ENCODE measurements at places on chromosomes 11 and 22.

GRCh38 chr11:64849598-64850356, 5.3 kb upstream of the CDC42BPG start:
- H3K4me3 ChIP-seq, result no peak overlapping the region
- H3K27me3 ChIP-seq, result no peaks in the 10 kb centered on the region
- H3K27ac ChIP-seq, result peak overlapping the region; percentile 51
- H3K4me1 ChIP-seq, result peaks cover 82% of the 10 kb centered on the region
- peaks cover 30% of the 10 kb centered on the region for H3K36me3 ChIP-seq

- H3K36me3 ChIP-seq, result no peaks in the 10 kb centered on the region
- no peaks in the 10 kb centered on the region for H3K4me1 ChIP-seq
- no peak overlapping the region for H3K4me3 ChIP-seq
Measured at GRCh38 chr11:115745610-115746512, 241.6 kb upstream of the CADM1 start.

- no peak for DNase-seq
- no peaks in the 10 kb centered on the region for H3K27me3 ChIP-seq
- H3K4me3 ChIP-seq, result no peak overlapping the region
- no peak overlapping the region for H3K27ac ChIP-seq
Measured at GRCh38 chr11:11882539-11882938, 40.8 kb downstream of the USP47 start.

- peak overlapping the region; percentile 72 for H3K4me3 ChIP-seq
- peaks cover 82% of the 10 kb centered on the region for H3K4me1 ChIP-seq
- peaks cover 22% of the 10 kb centered on the region for H3K36me3 ChIP-seq
- no peak for DNase-seq
- H3K27me3 ChIP-seq, result no peaks in the 10 kb centered on the region
- peak overlapping the region; percentile 97 for H3K27ac ChIP-seq
Measured at GRCh38 chr22:37634417-37634924, 5.0 kb upstream of the SH3BP1 start.

- H3K36me3 ChIP-seq, result no peaks in the 10 kb centered on the region
- H3K27me3 ChIP-seq, result peaks cover 38% of the 10 kb centered on the region
- no peak for DNase-seq
Measured at GRCh38 chr11:20612416-20612815, 13.0 kb downstream of the SLC6A5 start.

GRCh38 chr11:110919241-110919922, 207.1 kb upstream of the ARHGAP20 start:
- DNase-seq, result no peak
- H3K27me3 ChIP-seq, result no peaks in the 10 kb centered on the region
- H3K27ac ChIP-seq, result no peak overlapping the region
- H3K4me3 ChIP-seq, result no peak overlapping the region
- H3K36me3 ChIP-seq, result no peaks in the 10 kb centered on the region

GRCh38 chr11:32858731-32859130, 29.0 kb downstream of the PRRG4 start:
- H3K27me3 ChIP-seq, result peaks cover 18% of the 10 kb centered on the region
- H3K36me3 ChIP-seq, result no peaks in the 10 kb centered on the region
- no peak overlapping the region for H3K27ac ChIP-seq
- DNase-seq, result no peak

GRCh38 chr11:13962562-13963168, at the start of gene SPON1:
Gene SPON1, plus strand, starts transcription at chr11:13962723. Its CDS starts 182 bp downstream, at chr11:13962905.
- H3K27ac ChIP-seq, result peak within 1 kb of the TSS; percentile 14
- H3K36me3 ChIP-seq, result no peaks in the 10 kb centered on the region
- H3K27me3 ChIP-seq, result peaks cover 72% of the 10 kb centered on the region
- peak; percentile 59 for DNase-seq

DNA sequence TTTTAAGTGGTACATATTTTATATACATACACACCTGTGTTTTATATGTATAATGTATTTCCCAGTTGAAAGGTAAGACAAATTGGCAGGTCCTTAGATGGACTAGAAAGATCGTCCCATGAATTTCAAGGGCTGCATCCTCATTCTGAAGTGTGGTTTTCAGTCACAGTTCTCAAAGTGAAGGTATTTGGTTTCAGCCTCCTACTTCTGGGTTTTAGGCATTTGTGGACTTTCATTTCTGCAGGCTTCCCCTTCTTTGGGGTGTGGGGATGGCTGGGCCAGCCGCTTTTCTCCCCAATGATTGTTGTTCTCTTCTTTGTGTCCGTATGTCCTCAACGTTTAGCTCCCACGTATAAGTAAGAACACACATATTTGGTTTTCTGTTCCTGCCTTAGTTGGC, 10.0 kb downstream of the DCPS start:
- peaks cover 49% of the 10 kb centered on the region for H3K36me3 ChIP-seq
- H3K27me3 ChIP-seq, result no peaks in the 10 kb centered on the region
- no peak for DNase-seq
- no peak overlapping the region for H3K27ac ChIP-seq
- no peak overlapping the region for H3K4me3 ChIP-seq

DNA sequence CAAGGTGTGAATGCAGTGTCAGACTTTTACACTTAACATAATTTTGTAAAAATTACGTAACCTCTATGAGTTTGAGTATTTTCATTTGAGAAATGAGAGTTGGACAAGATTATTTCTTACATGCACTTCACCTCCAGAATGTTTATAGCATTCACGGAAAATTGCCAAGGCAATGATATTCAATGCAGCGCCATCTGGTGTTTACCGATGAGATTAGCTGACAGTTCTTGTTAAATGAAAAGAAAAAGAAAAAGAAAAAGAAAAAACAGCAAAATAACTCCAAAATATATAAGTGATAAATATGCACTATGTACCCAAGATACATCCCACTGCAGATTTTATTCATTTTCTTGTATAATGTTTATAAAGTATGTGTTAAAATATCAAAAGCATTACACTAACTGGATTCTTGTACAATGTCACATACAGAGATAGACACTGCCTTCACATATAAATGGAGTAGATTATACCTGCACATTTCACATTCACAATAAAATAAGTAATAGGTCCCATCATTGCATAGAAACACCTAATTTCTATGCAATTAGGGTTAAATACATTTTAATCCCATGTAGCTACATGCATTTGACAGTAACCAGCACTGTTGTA, 976.3 kb upstream of the FAT3 start:
- no peak overlapping the region for H3K4me3 ChIP-seq
- H3K27me3 ChIP-seq, result no peaks in the 10 kb centered on the region
- H3K36me3 ChIP-seq, result no peaks in the 10 kb centered on the region
- DNase-seq, result peak; percentile 22

DNA sequence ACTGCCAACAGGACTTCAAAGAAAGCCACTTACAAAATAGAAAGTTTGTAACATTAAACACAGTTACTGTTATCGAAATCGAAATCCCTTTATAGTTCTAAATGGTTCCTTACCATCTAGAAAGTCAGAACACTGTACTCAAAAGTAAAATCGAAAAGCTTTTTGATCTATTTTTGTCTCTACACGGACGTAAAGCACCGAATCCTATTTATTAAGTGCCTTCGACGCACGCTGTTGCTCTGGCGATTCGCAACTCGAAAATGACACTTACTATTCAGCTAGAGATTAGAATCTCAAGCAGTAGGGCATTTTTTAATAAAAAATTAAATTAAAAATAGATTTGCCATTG, 78.3 kb downstream of the LARGE1 start:
- H3K4me3 ChIP-seq, result no peak overlapping the region
- H3K27ac ChIP-seq, result no peak overlapping the region
- no peaks in the 10 kb centered on the region for H3K4me1 ChIP-seq
- no peaks in the 10 kb centered on the region for H3K36me3 ChIP-seq
- H3K27me3 ChIP-seq, result no peaks in the 10 kb centered on the region
- DNase-seq, result no peak

DNA sequence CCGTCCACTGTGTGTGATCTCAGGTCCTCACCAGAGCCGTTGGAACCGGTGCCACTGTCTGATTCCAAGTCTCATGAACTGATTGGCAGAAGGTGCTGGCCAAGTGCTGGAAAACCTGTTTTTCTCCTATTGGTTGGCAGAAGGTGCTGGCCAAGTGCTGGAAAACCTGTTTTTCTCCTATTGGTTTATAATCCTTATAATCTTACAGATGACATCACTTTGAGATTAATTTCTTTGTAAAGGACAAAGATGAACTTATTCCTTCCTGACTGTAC, 1106.3 kb downstream of the BRD1 start:
- no peak overlapping the region for H3K4me3 ChIP-seq
- H3K27me3 ChIP-seq, result no peaks in the 10 kb centered on the region
- H3K36me3 ChIP-seq, result no peaks in the 10 kb centered on the region
- no peak for DNase-seq
- H3K4me1 ChIP-seq, result peaks cover 7% of the 10 kb centered on the region

- H3K4me1 ChIP-seq, result peaks cover 5% of the 10 kb centered on the region
- no peak overlapping the region for H3K27ac ChIP-seq
- no peaks in the 10 kb centered on the region for H3K27me3 ChIP-seq
- no peak overlapping the region for H3K4me3 ChIP-seq
- H3K36me3 ChIP-seq, result no peaks in the 10 kb centered on the region
Measured at GRCh38 chr11:31620434-31620833, 110.9 kb downstream of the ELP4 start.

DNA sequence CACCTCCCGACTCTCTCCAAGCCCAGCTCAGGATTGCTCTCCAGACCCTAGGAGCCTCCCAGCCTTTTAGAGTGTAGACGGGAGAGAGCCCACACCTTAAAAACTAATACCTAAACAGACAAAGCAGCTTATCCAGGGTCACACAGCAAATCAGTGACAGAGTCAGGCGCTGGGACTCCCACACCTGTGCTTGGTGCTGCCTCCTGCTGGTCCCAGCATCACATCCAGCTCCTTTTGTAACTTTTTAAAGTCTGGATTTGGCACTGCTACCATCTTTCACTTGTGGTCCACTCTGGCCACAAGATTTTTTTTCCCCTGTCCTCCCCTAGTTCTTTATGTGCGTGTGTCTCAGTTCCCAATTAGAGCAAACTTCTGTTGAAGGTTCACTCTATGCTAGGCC, 4.7 kb downstream of the ANO1 start:
- H3K27me3 ChIP-seq, result peaks cover 9% of the 10 kb centered on the region
- no peak for DNase-seq
- no peaks in the 10 kb centered on the region for H3K36me3 ChIP-seq
- no peaks in the 10 kb centered on the region for H3K4me1 ChIP-seq
- H3K4me3 ChIP-seq, result no peak overlapping the region
- no peak overlapping the region for H3K27ac ChIP-seq

- H3K4me3 ChIP-seq, result no peak overlapping the region
- H3K27me3 ChIP-seq, result no peaks in the 10 kb centered on the region
- no peaks in the 10 kb centered on the region for H3K36me3 ChIP-seq
- peak overlapping the region; percentile 20 for H3K27ac ChIP-seq
- H3K4me1 ChIP-seq, result peaks cover 16% of the 10 kb centered on the region
Measured at GRCh38 chr22:23117891-23118646, 23.7 kb downstream of the RSPH14 start.

DNA sequence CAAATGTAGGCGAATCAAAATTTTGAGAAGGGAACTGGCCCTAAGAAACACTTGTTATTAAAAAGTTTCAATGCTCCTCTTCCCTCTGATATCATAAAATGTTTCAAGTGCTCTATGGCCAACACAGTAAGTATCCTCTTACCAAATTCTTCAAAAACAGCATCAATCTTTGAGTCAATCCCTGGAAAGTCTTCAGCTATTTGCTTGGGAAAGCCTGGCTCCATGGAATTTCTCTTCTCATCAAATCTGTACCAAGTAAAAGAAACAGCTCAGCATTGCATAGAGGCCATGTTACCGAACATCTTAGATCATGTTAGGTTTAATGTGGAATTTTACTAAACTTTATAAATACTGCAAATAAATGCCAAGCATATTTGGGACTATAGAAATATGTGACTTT, 6.3 kb downstream of the MMP3 start:
- no peaks in the 10 kb centered on the region for H3K4me1 ChIP-seq
- H3K36me3 ChIP-seq, result no peaks in the 10 kb centered on the region
- DNase-seq, result no peak
- no peak overlapping the region for H3K27ac ChIP-seq
- no peak overlapping the region for H3K4me3 ChIP-seq

GRCh38 chr22:23180893-23181720, 798 bp downstream of the BCR start:
- peak; percentile 49 for DNase-seq
- peaks cover 69% of the 10 kb centered on the region for H3K4me1 ChIP-seq
- peaks cover 5% of the 10 kb centered on the region for H3K27me3 ChIP-seq
- peaks cover 31% of the 10 kb centered on the region for H3K36me3 ChIP-seq
- H3K27ac ChIP-seq, result no peak overlapping the region
- H3K4me3 ChIP-seq, result peak overlapping the region; percentile 79

- no peaks in the 10 kb centered on the region for H3K4me1 ChIP-seq
- no peak overlapping the region for H3K4me3 ChIP-seq
Measured at GRCh38 chr11:39037611-39038010, 2421.8 kb downstream of the LRRC4C start.

DNA sequence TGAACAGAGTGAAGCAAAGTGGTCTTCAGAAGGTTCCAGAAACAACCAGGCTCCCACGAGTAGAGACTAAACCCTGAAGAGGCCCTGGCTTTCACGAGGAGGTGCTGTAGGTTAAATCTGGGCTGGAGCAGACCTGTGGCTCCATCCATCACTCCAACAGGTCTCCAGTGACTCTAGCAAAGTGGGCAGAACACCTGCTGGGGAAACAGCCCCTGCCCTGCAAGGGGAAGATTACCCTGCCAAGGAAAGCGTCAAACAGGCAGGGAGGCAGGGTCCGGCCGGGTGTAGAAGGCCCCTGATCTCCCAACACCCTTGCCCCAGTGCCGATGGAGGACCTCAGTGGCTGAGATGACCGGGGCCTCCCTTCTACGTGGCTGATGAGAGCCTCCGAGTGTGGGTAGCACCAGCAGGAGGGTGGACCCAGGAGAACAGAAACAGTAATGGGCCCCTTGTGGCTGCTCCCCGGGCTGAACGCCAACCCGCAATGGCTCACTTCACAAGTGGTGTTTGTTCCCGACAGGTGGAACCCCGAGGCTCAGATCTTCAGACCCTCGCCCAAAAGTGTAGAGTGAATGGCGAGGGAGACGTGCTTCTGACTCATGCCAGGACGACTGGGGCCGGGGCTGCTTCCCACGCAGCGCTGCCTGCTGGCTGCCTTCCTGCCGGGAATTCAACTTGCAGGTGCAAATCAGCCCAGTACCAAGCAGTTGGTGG, 112.0 kb downstream of the SHANK2 start:
- no peaks in the 10 kb centered on the region for H3K36me3 ChIP-seq
- no peaks in the 10 kb centered on the region for H3K4me1 ChIP-seq
- H3K27ac ChIP-seq, result no peak overlapping the region
- H3K27me3 ChIP-seq, result no peaks in the 10 kb centered on the region

DNA sequence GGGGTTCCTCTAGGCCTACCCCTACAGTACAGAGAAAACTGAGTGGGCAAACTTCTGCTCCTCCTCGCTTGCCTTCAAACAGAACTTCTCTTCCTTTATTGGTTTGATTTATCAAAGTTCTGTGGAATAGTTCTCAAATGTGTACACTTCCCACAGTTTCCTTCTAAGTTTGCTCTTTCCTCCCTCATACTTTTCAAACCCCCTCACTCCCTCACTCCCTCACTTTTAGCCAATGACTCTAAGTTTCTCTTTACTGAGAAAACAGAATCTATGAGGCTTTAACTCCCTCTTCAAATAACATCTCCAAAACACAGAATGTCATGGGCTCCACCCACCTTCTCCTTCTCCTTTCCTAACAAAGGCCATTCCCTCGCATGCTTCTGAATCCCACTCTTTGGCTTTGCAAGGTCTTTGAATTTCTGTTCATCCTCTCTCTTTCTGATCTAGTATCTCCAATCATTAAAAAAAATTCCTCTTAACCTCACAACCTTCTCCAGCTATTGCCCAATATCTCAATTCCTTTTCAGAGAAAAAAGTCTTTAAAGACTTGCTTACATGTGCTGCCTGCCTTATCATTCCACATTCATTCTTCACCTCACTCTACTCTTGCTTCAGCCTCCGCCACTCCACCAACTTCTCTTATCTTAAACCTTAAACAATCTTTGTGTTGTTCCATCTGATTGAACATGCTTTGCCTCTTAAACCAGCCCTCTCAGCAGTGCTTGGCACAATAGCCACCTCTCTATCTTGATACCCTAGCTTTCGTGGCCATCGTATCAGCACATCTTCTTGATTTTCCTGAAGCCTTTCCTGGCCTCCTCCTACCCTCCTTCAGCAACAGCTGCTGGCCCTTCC, 57.2 kb downstream of the DDI1 start:
- no peaks in the 10 kb centered on the region for H3K27me3 ChIP-seq
- H3K27ac ChIP-seq, result no peak overlapping the region
- DNase-seq, result no peak
- no peaks in the 10 kb centered on the region for H3K4me1 ChIP-seq
